ENCODE measurements at places on chromosomes 4 and X. TPM values are rescaled to one million over a fixed set of nuclear protein-coding genes. Genes with fewer than 3 reads are reported as not detected.

DNA sequence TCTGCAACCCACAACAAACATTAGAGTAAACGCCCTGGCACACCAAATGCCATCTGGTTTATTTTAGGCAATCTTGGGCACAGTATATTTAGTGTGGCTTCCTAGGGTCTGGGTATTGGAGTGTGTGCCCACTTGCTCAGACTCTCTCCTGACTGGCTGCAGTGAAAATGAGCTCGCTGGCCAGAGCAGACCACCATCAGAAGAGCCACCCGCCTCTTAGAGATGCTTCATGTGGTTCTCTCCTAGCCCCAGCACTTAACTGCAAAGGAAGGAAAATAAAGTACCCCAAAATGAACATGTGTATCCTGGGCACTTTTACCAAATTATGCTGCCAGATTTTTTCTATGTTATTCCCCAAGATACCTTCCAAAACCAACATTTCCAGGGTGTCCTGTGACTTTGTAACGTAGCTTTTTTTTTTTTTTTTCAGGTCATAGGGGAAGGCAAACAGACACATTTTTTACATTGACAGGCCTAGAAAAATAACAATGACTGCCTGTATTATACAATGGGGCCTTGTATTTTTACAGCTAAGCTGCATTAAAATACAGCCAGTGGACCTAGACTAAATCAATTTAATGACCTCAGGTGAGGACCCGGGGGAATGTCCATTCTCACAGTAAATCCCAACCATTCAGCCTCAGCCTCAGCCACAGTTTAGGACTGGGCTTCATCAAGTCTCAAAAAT is 193.7 kb downstream of the RASL11B start:
- no peak for DNase-seq

- no peak for DNase-seq
Measured at GRCh38 chr4:127224556-127224955, 408.2 kb upstream of the INTU start.

DNA sequence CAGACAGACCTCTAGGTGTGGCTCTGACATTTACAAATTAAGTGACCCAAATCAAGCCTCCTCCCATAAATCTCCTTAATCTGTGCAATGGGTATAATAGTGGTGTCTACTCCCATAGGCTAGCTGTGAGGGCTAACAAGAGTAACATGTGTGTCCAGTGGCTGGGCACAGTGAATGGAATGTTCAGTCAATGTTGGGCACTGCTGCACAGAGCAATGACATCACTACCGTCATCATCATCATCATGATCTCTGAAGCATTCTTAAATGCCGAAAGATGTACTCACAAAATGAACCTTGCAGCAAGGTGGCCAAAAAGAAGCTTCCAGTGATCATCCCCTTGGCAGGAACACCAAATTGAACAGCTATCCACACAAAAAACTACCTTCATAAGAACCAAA is 43.5 kb downstream of the CHRNA9 start:
- DNase-seq, result no peak

DNA sequence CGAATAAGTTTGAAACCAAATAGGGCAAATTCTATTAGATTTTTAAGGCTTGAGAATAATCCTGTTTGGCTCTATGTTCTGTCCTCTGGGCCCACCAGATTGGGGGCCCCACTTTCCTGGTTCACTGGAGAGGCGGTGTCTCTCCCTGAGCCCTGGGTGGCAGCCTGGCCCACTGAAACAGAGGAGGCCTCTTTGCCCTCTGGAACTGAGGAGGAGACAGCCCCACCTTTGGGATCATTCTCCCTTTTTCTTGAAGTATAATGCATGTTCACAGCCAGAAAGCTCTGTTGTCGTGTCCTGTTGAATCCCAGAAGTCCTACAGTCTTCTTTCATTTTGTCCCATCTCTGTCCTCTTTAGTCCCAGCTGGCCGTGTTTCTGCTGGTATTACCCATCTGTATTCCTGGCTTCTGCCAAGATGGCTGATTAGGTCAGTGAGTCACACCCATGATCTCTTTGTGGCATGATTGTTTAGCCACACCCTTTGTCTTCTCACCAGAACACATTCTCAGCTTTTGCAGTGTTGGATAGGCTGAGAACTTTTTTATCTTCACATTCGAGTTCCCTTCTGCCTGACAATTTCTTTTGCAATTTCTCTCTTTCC is 8.1 kb upstream of the TBC1D25 start:
- DNase-seq, result peak; percentile 70

DNA sequence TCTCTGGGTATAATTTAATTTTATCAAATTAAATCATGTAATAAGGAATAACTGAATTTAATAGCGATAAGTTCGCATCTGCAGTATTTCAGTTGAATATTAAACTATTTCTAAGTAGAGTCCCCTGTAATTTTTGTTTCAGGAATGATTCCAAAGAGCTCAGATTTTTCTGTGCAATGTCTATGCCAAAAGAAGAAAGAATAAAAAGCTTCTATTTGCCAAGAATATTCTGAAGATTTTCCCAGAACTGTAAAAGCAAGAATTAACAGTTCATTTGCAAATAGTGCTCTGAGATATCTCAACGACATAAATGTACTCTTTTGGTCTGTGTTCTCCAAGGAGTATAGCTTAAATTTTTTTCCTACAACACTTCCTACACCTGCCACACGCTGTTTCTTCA is 1242.8 kb upstream of the DIAPH2 start:
- no peak for DNase-seq

DNA sequence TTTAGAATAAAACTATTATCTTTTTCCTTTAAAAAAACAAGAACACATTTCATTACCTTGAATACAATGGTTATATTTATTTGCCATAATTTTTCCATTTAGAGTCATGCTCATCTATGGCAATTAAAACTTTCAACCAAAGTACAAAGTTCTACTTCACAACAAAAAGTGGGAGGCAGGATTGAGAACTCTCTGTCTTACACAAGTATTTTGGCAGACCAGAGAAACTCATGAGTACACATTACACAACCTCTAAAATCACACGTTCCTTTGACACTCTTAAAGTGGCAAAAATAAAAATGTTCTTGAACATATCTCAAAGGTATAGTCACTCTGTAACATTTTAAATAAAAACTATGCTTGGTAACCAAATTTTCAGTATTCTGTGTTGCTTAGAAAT is 213.4 kb downstream of the IL15 start:
- no peak for DNase-seq

DNA sequence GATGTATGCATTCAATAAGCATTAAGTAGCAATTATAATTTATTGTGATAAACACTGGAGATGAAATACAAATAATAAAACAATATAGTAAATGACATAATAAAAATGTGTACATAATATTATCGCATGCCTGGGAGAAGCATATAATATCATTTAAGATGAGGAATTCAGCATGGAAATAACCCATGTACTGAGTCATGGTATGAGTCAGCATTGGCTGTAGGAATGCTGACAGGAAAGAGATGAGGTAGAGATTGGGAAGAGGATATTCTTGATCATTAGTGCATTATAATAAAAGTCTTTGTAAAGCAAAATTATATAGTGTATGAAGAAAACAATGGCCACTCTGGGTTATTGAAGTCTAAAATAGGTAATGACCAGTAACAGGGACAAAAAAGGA is 82.8 kb downstream of the MAGEB10 start:
- DNase-seq, result peak; percentile 43

- peak; percentile 72 for DNase-seq
Measured at GRCh38 chr4:103091601-103092223, 7.9 kb downstream of the BDH2 start.

- no peak for DNase-seq
Measured at GRCh38 chr4:128820671-128821070, 11.2 kb downstream of the JADE1 start.

GRCh38 chr4:150080875-150081274 is 2.6 kb downstream of the DCLK2 start:
- no peak for DNase-seq

DNA sequence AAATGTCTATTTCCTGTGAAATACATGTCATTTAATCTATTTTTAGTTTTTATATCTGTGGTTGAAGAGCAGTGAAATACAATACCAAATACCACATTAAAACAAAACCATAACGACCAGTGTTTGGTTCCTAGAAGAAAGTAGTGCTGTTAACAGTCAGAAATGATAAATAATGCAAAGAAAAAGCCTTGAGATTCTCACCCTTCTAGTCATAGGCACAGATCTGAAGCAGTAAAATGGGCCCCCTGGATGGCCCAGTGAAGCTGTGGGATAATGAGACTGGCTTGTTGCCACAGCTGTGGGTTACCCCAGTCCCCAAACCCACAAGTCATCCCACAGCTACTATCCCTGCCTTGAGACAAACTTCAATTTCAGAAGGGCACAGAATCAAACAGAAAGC is 137.3 kb upstream of the RPL34 start:
- no peak for DNase-seq

DNA sequence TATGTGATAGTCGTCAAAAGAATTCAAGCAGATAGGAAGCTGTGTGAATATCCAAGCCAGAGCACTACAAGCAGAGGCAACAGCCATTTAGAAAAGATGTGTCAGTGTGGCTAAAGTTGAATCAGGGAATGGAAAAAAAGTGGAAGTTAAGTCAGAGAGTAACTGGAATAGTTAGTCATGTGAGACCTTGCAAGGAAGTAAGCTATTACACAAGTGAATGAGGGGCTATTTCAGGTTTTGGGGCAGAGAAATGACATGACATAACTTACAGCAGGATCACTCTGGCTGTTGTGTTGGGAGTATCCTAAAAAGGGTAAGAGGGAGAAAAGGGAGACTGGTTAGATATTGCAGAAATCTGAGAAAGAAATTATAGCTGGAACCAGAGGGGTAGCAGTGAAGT is 236.6 kb upstream of the PCDH18 start:
- no peak for DNase-seq

DNA sequence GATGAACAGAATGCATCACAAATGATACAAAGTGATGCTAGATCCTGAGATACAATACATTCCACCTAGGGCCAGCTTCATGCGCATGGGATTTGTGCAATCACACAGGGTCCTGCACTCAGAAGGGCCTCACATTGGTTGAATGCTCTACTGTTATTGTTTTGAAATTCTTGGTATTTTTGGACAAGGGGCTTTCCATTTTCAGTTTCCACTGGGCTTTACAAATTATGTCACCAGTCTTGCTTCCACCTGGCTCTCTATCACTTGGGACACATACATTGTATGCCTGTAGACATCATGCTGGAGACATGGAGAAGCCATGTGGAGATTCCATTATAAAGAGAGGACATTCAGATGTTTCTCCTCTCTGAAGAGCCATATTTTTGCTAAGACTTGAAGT is 155.8 kb downstream of the NAA11 start:
- DNase-seq, result no peak

DNA sequence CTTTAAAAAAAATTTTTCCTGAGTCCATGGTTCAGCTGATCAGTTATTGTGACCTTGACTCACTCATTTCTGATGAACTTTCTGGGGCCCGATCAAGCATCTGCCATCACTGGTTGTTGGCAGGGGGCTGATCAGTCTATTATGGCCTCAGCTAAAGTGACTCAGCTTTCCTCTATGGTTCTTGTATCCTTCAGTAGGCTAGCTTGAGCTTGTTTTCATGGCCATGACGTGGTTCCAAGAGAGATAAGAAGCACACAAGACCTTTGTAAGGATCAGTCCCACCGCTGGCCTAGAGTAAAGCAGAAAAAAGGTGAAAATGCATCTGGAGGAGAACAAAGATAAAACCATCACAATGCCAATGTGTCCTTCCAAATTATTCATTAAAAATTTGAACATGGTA is 29.8 kb upstream of the EPGN start:
- no peak for DNase-seq

- DNase-seq, result no peak
Measured at GRCh38 chr4:12242354-12242753, 813.7 kb upstream of the HS3ST1 start.

The PPAT gene
- 17.4 TPM for total RNA-seq

The MAP7D2 gene
- total RNA-seq, result 0.39 TPM

The TLR1 gene
- not detected for total RNA-seq

The STAP1 gene
- total RNA-seq, result not detected

The SSX4 gene
- total RNA-seq, result not detected

The UGT2B10 gene
- total RNA-seq, result not detected

The AP1S2 gene
- total RNA-seq, result 20.3 TPM

The TEX28 gene
- total RNA-seq, result not detected

The AMMECR1 gene
- 10.9 TPM for total RNA-seq
